ENCODE measurements at places on chromosomes 2 and 18.

- DNase-seq, result peak; percentile 51
Observed at GRCh38 chr18:715626-716025, 3.2 kb upstream of the ENOSF1 start.

DNA sequence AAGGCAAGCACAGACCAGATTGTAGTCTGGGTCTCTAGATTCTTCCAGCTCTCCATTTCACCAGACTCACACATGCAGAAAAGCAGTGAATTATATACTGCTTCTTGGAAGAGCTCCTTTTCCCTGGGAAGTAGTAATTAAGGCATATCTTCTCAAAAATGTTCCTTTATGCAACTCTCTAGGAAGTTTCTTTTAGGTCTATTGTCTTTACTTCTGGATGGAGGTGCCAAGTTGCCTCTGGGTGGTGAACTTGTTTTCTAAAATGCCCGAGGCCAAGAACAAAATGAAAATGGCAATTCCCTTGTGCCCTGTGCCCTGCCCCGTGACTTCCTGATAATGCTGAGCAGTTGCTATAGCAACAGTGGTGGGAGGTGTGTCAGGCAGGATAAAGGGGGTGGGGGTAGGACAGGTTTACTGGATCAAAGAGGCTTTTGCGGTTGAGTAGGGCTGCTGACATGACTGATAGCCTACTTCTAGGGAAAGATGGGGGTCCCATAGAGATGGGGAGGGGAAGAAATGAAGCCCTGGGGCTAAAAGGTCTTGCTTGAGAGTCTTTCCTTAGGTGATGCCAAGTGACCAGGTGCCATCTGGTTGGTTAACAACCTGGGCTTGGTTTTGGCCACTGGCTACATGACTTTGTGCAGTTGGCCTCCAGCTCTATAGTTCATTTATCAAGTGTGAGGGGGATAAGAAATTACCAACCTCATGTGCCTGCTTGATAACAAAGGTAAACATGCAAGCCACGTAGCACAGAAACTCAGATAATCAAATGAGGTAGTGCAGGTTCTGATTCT lies 11.8 kb downstream of the IGFBP2 start:
- no peak for DNase-seq

GRCh38 chr2:100269889-100270288 lies 52.4 kb downstream of the LONRF2 start:
- no peak for DNase-seq

GRCh38 chr2:143034292-143035074 lies 94.7 kb upstream of the ARHGAP15 start:
- DNase-seq, result peak; percentile 75

GRCh38 chr18:31680831-31681568 lies 3.4 kb downstream of the B4GALT6 start:
- DNase-seq, result no peak

- no peak for DNase-seq
Observed at GRCh38 chr18:73509460-73509859, 638.2 kb downstream of the FBXO15 start.

- DNase-seq, result no peak
Observed at GRCh38 chr2:224716201-224716600, at the start of gene CCDC195. CCDC195 (minus strand) TSS chr2:224716365; CDS start chr2:224716365, 0 bp downstream.

DNA sequence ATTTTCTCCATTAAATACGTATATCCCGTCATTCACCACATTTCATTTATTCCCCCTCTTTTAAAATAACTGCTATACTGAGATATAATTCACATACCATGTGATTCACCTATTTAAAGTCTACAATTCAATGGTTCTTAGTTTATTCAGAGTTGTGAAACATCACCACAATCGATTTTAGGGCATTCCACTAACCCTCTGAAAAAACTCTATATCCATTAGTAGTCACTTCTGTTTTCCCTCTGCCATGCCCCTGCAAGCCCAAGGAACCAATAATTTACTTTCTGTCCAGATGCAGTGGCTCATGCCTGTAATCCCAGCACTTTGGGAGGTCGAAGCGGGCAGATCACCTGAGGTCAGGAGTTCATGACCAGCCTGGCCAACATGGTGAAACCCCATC lies 95.5 kb upstream of the FZD5 start:
- DNase-seq, result no peak

DNA sequence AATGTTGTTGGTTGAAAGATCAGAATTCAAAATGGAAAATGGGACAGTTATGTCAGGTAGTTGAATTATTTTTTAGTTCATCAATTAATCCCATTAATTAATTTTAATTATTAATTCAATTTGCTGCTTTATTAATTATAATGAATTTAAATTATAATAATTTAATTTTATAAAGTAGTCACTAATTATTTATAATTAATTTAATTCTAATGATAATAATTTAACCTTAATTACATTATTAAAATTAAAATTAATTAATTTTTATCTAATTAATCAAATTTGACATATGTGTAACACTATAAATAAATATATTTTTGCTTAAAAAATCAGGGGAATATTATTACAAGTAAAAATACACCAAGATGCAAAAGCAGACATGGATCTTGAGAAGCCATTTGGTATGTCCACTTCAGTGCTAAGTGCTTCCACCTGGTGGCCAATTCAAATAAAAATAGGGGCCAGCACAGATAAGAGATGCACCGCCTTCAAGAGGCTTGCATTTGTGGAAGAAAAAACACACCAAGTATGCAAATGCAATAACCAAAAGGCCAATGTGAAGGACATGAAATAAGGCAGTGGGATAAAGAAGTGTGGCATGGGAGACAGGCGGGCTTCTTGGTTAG lies 73.2 kb downstream of the MBP start:
- peak; percentile 62 for DNase-seq

DNA sequence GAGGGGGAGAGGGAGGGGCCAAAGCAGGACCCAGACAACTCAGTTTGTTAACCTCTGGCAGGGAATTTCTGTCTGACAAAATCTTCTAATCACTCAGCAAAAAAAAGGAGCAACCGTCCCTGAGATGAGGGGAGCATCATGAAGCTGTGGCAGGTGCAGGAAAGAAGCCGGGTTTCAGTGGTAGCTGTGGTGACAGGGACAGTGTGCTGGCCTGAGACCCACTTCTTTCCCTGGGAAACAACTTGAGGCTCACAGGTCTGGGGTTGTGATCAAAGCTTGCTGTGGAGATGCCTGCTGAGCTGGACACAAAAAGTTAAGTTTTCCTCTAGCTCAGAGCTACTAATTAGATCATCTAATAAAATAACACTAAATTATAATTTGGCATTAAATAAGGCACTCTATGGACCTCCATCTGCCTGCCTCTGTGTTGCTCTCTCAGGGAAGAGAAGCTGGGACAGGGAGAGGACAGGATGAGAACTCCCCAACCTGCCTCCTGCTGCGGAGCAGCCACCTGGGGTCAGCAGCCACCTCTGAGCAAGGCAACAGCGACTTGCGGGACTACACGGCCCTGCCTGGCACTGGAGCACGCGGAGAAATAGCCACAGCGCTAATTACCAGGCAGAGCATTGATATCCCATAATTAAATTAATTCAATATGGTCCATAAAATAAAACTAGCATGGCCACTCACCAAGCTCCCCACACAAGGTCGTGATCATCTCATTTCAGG lies 104.6 kb upstream of the TEX51 start:
- no peak for DNase-seq

GRCh38 chr2:16664052-16664731 lies 1.4 kb downstream of the CYRIA start:
- DNase-seq, result no peak

DNA sequence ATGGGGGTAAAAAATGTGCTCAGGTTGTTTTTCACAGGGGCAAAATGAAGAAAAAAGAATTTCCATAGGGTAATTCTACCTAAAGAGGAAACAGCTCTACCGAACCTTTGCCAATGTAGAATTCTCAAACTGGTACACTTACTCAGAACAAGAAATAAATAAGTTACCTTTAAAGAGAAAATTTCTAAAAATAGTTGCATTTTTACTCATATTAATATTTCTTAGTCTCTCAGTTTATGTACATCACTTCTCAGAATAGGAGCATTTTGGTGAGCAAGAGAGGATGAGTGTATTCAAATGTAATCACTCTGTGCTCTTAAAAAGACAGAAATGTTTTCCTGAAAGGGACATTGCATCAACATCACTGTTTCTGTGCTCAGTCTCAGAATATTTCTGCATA lies 574.7 kb upstream of the SLC8A1 start:
- DNase-seq, result no peak

DNA sequence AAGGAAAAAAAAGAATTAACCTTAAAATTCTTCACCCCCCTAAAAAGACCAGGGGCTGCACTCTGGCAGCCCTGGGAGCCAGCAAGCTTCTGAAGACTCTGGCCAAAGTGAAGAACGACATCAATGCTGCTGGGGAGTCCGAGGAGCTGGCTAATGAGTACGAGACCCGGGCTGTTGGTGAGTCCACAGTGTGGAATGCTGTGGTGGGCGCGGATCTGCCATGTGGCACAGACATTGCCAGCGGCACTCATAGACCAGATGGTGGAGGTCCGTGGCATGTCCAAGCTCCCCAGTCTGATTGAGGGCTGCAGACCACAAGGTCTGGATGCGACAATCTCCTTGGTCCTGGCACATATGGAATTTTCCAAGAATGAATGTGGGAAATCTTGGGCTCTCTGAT lies 47.4 kb downstream of the TRPM8 start:
- DNase-seq, result peak; percentile 15

DNA sequence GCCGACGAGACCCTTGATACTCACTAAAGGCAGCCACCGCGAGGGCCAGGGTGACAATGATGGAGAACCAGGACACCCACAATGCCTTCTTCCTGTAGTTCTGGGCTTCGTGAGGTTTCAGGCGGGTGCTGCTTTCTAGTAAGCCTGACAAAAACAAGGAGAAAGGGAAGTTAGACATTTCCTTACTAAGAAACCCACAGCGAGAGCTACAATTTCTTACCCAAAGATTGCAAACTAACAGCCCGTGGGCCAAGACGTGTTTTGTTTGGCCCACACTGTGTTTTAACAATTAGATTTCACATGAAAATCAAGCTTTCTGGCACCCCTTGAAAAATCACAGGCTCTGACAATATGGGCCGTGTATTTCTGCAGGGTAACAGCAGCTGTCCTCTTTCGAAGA lies 5.6 kb downstream of the TMEM163 start:
- no peak for DNase-seq

- no peak for DNase-seq
Observed at GRCh38 chr2:174027956-174028355, 62.8 kb upstream of the SP3 start.

DNA sequence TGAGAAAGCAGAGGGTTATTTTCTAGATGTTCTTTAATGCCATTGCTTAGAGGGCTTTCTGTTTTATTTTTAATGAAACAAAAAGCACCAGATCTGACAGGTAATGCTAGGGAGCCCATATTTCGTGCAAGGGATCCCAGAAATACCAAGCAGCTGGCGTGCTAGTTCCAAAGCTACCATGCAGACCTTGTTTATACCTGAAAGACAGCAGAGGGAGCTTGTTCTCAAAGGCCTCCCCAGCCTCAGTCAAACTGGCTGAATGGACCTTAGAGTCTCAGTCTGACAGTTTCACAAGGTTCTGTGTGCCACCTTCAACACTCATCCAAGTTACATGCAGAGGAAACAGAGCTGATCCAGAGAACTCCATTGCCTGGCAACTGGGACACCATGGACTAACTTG lies 48.6 kb downstream of the GALNT14 start:
- no peak for DNase-seq

GRCh38 chr18:20996418-20996817 lies 115.2 kb downstream of the ROCK1 start:
- no peak for DNase-seq

DNA sequence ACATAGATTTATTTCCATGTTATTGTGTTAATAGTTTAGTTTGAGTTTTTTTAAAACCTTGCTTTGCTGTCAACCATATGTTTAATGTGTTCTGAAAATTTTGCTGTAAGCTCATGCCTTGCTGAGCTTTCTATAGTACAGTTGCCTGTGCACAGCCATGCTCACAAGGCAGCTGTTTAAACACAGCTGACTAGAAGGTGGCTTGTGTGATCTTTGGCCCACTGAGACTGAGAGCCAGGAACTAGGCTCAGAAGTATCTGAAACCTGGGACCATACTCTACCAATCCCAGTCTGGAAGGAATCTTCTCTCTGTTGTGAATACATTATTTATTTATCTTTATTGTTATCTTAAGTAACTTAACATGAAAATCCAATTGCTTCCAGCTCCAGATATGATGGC lies 350.5 kb downstream of the KIAA1328 start:
- DNase-seq, result no peak

DNA sequence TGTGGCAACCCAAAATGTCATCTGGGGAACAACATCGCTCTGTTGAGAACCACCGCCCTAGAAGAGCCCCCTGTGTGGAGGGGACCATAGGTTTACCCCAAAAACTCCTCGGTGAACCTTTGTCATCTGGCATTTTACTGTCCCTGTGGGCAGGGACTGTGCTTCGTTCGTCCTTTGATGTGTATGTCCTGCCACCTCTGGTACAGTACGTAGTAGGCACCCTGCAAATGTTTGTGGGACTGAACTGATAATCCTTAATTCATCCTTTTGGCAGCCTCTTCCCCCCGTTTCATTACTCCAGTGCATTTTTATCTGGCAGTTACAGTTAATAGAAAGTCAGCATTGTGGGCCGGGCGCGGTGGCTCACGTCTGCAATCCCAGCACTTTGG lies 728 bp downstream of the NAPG start:
- DNase-seq, result peak; percentile 26

- no peak for DNase-seq
Observed at GRCh38 chr2:60412620-60413019, 140.8 kb downstream of the BCL11A start.

DNA sequence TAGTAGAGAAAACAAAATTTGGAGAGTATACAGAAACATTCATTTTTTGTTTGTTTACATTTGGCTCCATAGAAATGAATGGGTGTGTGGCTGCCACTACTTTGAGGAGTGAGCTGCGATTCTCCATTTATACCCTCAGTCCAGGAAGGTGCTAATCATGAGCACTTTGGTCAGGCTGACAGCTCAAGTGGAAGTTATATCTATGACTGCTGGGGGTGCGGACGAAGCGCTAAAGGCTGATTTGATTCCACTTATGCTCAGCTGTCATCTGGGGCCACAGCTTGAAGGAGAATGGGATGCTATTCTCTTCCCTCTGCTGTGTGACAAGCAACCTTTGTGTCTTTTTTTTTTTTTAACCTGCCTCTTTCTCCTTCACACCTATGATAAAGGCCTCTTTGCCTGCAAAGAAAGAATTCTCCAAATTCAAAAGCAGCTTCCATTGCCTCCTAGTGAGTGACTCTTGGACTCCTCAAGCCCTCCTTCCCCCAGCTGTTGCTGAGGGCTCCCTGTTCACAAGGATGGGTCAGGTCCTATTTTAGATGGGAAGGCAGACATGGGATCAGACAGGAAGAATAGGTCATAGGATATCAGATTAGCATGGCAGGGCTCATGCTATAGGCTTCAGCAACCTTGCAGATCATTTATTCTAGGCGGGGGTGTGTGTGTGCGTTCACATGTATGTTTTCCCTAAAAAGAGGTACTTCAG lies 201.6 kb downstream of the SETBP1 start:
- no peak for DNase-seq

DNA sequence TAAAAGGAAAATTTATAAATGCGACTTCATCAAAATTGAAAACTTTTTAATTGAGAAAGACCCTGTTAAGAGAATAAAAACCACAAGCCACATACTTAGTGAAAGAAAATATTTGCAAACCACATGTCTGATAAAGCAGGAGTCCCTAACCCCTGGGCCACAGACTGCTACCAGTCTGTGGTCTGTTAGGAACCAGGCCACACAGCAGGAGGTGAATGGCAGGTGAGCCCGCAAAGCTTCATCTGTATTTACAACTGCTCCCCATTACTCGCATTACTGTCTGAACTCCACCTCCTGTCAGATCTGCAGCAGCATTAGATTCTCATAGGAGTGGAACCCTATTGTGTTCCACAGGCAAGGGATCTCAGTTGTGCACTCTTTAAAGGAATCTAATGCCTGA lies 95.5 kb upstream of the CRACDL start:
- no peak for DNase-seq

GRCh38 chr2:128466376-128466775 lies 147.7 kb upstream of the HS6ST1 start:
- no peak for DNase-seq
